ENCODE measurements at places on chromosomes 6 and 20.

DNA sequence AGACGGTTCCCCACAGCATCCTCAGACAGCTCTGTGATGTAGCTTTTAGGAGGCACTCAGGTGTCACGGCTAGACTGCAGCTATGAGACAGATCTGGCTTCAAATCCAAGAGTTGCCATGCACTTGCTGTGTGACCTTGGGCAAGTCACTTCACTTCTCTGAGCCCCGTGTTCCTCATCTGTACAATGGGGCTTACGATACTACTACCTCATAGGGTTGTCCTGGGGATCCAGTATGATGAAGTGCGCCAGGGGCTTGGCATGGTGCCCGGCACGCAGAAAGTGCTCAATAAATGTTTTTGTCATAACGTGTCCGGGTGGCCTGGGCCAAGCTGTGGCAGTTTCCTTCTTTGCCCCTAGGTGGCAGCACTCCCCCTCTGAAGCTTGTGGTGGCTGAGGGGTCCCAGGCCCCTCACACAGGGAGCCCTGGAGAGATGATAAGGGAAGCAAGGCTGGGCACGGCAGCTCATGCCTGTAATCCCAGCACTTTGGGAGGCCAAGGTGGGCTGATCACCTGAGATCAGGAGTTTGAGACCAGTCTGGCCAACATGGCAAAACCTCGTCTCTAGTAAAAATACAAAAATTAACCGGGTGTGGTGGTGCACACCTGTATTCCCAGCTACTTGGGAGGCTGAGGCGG, 19.1 kb upstream of the CHMP4B start:
- H3K36me3 ChIP-seq, result no peaks in the 10 kb centered on the region
- H3K27me3 ChIP-seq, result no peaks in the 10 kb centered on the region
- peaks cover 62% of the 10 kb centered on the region for H3K4me1 ChIP-seq
- H3K4me3 ChIP-seq, result no peak overlapping the region
- H3K27ac ChIP-seq, result no peak overlapping the region
- DNase-seq, result peak; percentile 62

DNA sequence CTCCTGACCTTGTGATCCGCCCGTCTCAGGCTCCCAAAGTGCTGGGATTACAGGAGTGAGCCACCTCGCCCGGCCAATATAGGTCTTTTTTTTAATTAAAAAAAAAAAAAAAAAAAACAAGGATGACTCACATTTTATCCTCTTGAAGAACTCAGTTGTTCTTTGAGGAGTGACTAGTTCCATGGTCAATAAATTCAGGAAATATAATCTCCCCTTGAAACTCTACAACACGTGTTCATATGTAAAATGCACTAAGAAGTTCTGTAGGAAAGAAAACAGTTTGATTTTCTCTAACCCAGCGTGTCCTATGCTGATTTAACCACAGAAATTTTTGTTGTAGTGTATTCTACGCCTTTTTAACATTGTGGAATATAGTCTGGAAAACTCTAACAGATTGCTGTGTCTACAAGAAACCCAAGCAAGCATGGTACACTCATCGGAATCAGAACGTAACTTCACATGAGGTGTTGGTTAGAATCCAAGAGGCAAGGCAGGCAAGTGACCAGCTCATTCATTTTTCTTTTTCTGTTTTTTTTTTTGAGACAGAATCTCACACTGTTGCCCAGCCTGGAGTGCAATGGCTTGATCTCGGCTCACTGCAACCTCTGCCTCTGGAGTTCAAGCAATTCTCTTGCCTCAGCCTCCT, 79.0 kb upstream of the ZNF217 start:
- peak; percentile 70 for DNase-seq
- H3K4me1 ChIP-seq, result peaks cover 6% of the 10 kb centered on the region
- H3K36me3 ChIP-seq, result no peaks in the 10 kb centered on the region
- no peaks in the 10 kb centered on the region for H3K27me3 ChIP-seq

DNA sequence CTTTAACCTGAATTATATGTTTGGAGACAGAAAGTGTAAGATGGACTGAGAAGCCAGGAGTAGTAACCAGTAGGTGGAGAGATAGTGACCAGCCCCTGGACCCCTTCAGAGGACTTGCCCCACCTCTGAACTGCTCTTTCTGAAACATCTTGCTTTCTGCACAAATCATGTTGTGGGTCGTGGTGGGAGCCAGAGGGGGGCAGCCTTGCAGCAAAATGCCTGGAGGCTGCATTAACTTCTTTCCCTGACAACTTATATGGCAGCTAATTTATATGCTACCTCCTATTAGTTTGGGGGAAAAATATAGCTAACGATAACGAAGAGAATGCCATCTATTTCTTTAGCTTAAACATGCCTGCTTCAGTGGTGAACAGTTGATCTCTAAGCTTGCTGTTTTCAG, 859.8 kb downstream of the MAFB start:
- H3K27ac ChIP-seq, result no peak overlapping the region
- no peaks in the 10 kb centered on the region for H3K36me3 ChIP-seq
- no peak for DNase-seq
- H3K4me3 ChIP-seq, result no peak overlapping the region

DNA sequence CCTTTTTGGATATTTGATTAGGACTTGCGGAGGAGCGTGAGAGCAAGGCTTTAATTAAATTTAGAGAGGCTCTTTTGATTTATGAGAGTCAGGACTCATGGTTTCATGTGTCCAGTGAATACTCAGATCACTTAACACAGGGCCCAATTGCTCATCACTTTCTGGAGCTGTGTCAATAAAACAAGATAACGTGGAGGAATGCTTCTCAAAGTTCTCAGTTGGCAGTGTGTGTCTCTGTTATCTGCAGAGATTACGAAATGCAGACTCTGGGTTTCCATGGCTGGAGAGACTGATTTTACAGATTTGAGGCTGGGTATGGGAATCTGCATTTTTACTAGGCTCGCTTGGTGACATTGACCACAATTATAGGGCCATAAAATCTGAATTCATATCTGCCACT, 335.8 kb upstream of the FLRT3 start:
- no peaks in the 10 kb centered on the region for H3K27me3 ChIP-seq
- peak; percentile 12 for DNase-seq
- no peak overlapping the region for H3K27ac ChIP-seq
- no peaks in the 10 kb centered on the region for H3K36me3 ChIP-seq
- H3K4me1 ChIP-seq, result no peaks in the 10 kb centered on the region
- no peak overlapping the region for H3K4me3 ChIP-seq

GRCh38 chr6:88662653-88663174, 300.7 kb downstream of the RNGTT start:
- H3K27ac ChIP-seq, result no peak overlapping the region
- no peaks in the 10 kb centered on the region for H3K4me1 ChIP-seq
- no peak for DNase-seq

GRCh38 chr6:91704531-91704930, 1117.7 kb upstream of the MAP3K7 start:
- H3K4me1 ChIP-seq, result peaks cover 30% of the 10 kb centered on the region
- no peaks in the 10 kb centered on the region for H3K27me3 ChIP-seq
- H3K4me3 ChIP-seq, result no peak overlapping the region
- peak; percentile 65 for DNase-seq

- no peaks in the 10 kb centered on the region for H3K27me3 ChIP-seq
- H3K27ac ChIP-seq, result no peak overlapping the region
- peak overlapping the region; percentile 72 for H3K4me3 ChIP-seq
- H3K36me3 ChIP-seq, result no peaks in the 10 kb centered on the region
Measured at GRCh38 chr6:98946266-98946878, 1.4 kb downstream of the FBXL4 start.

DNA sequence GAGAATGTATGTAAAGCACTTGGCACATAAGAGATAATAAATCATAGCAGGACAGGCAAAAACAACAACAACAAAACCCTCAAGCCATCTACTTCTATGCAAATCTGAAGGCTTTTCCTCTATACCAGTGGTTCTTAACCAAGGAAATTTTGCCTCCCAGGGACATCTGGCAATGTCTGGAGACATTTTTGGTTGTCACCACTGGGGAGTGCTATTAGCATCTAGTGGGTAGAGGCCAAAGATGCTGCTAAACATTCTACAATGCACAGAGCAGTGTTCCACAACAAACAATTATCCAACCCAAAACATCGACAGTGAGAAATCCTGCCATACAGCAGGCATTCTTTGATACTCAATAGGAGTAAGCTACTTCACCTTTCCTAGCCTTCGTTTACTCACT, 28.2 kb downstream of the NDRG3 start:
- H3K36me3 ChIP-seq, result peaks cover 3% of the 10 kb centered on the region
- H3K4me3 ChIP-seq, result no peak overlapping the region
- no peaks in the 10 kb centered on the region for H3K4me1 ChIP-seq
- no peaks in the 10 kb centered on the region for H3K27me3 ChIP-seq
- DNase-seq, result peak; percentile 50

DNA sequence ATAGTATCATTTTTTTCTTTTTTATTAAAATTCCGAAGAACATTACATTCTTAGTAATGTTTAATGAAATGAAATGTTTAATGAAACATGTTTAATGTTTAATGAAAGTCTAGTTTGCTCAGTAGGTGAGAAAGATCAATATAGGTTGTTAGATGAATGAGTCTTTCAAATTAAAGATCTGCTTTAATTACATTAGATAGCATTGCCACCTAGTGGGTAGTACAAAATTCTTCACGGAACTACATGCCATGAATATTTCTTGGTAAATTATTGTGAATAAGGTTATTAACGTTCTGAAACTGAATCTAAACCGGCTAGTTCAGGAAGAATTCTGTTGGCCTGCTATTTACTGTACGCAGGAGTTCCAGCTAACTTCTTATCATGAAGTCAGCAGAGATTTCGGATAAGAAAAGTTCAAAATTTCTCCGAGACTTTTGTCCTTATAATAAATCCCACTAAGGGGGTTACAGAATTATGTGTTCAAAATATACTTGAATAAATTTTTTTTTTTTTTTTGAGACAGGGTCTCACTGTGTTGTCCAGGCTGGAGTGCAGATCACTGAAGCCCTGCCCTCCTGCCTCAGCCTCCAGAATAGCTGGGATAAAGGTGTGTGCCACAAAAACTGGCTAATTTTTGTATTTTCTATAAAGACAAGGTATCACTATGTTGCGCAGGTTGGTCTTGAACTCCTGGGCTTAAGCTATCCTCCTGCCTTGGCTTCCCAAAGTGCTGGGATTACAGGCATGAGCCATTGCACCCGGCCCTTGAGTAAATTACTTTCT, 7.9 kb upstream of the GMNN start:
- H3K4me1 ChIP-seq, result no peaks in the 10 kb centered on the region
- no peaks in the 10 kb centered on the region for H3K27me3 ChIP-seq
- peak; percentile 62 for DNase-seq

DNA sequence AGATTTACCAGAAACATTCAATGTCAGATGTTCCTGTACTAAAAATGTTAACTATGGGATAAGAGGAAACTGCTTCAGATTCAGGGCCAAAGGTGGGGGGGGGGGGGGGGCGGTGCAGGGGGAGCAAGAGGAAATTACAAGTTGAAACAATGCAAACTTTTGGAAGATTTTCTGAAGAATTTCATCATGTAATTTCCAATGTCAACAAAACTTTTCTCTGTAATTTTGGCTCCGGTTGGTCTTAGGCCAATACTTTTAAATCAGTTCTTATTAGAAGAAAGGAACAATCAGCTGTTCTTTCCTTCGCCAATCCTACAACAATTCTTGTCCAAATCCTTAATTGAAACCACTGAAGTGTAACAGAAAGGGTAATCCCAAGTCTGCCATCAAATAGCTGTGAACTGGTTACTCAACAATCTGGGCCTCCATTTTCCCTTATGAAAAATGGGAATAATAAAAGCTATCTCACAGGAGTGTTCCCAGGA, 13.1 kb downstream of the UQCC1 start:
- no peaks in the 10 kb centered on the region for H3K4me1 ChIP-seq
- H3K27me3 ChIP-seq, result no peaks in the 10 kb centered on the region
- H3K36me3 ChIP-seq, result peaks cover under 1% of the 10 kb centered on the region
- no peak overlapping the region for H3K27ac ChIP-seq
- no peak overlapping the region for H3K4me3 ChIP-seq
- no peak for DNase-seq

DNA sequence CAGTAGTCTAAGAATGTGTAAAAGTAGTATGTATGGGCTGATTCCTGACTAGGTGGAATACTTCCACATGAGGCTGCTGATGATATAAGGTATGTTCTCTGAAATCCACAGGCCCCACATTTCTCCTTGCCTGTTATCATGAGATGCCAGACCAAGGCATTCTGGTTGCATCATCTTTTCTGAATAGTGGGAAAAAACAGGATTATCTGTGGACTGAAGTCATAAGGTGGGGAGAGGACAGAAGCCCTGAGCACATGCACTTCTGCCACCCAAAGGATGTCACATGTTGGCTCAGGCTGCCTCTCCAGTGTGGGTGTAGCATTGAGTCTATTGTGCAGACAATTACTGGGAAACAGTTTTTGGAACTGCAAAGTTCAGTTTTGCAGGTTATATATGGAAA, 184.5 kb upstream of the RAB32 start:
- no peaks in the 10 kb centered on the region for H3K36me3 ChIP-seq
- peaks cover 33% of the 10 kb centered on the region for H3K4me1 ChIP-seq
- no peak overlapping the region for H3K4me3 ChIP-seq
- no peak for DNase-seq

GRCh38 chr20:62985444-62985778, 21.4 kb downstream of the BHLHE23 start:
- H3K4me1 ChIP-seq, result no peaks in the 10 kb centered on the region
- no peak overlapping the region for H3K27ac ChIP-seq
- peaks cover 22% of the 10 kb centered on the region for H3K27me3 ChIP-seq

DNA sequence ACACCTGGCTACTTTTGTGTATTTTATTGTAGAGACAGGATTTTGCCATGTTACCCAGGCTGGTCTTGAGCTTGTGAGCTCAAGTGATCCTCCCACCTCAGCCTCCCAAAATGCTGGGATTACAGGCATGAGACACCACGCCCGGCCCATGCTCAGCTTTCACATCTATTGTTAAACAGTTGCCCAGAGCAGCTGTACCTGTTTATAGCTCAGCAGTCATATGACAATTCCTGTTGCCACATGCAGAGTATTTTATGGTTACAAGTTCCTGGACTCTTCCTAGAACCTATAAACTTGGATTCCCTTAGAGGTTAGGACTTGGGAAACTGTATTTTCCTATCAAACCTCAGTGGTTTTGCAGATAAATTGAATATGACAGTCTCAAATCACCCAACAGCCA, 188.3 kb upstream of the KCNG1 start:
- H3K4me3 ChIP-seq, result no peak overlapping the region
- no peak overlapping the region for H3K27ac ChIP-seq
- no peaks in the 10 kb centered on the region for H3K36me3 ChIP-seq
- DNase-seq, result no peak

DNA sequence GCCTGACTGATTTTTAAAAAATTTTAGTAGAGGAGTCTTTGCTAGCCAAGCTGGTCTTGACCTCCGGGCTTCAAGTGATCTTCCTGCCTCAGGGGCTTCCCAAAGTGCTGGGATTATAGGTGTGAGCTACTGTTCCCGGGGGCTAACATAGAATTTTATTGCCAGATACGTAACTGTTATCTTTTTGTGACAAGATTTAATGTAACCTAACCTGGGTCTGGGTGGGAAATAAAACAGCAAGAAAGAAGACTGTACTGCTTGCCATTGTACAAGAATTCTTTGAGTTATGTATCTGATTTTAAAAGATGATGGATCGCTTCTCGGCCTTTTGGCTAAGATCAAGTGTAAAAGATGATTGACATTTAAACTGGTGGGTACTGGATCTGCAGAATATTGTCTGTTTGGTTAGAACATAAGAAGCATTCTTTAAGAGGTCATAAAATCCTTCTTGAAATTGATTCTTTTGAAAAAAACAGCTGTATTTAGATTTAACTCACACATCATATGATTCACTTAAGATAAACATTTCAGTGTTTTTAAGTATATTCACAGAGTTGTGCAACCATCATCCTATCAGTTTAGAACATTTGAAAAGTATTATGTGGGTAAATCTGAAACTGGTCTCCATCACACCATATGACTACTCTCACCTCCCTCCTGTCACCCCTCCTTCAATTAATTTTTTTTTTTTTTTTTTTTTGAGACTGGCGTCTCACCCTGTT, 21.6 kb downstream of the TPX2 start:
- peaks cover 64% of the 10 kb centered on the region for H3K36me3 ChIP-seq
- H3K27ac ChIP-seq, result no peak overlapping the region
- H3K27me3 ChIP-seq, result no peaks in the 10 kb centered on the region
- DNase-seq, result peak; percentile 18
- no peak overlapping the region for H3K4me3 ChIP-seq
- no peaks in the 10 kb centered on the region for H3K4me1 ChIP-seq

All from PC-3 (cell line).